Panc1 (cell line): ENCODE measurements at places on chromosomes 3 and 15. TPM values are rescaled to one million over a fixed set of nuclear protein-coding genes. Genes with fewer than 3 reads are reported as not detected.
A peak's percentile ranks its signal among the peaks of the same experiment; 100 is the strongest.

The CHRNB4 gene
- total RNA-seq, result not detected

DNA sequence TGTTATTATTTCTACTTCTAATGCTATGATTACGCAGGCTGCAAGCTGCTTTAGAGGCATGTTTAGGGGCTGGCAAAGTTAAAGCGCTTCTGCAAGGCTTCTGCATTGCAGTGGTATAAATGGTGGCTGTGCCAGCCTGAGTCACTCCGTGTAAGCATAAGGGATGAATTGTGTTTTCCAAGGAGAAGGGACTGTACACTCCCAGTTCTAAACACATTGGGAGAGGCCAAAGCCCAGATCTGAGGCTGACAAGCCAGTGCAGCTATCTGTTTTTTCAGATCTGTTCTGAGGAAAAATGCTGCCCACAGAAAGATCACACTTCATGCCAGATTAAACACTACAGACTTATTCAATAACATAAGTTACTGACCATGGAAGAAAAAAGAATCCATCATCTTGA is 83.8 kb downstream of the PRICKLE2 start:
- DNase-seq, result no peak

DNA sequence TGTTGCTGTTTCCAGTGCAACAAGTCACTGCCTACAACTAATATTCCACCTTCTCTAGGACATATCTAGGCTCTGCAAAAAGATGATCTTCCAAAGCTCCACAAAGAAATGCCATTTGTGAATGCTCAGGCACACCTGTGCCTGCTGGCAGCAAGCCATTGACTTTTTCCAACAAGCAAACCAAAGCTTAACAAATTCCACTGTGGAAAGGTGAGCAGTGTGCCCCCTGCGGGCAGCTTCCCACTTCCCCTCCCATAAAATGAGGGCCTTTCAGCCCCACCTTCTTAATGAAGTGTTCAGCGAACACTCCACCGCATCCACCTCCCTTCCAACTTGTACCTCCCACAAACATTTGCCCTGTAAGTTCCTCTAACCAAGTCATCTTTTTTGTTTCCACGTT is 157.5 kb upstream of the SLC24A5 start:
- no peak for DNase-seq

DNA sequence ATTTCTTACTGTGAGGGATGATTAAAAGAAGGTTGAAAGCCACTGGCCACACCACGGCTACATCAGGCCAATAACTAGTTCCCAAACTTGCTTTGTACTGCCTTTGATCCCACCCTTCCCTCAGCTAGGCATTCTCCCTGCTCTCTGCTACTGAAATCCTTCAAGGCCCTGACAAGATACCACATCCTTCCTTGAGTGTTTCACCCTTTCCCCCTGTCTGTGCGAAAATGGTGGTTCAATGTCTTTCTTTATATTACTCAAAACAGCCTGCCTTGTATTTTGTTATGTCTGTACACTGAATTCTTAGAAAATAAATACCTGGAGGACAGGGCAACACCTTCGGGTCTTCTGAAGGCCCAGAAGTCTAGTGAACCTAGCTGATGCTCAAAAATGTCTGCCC is 932 bp upstream of the VPS8 start:
- no peak for DNase-seq

DNA sequence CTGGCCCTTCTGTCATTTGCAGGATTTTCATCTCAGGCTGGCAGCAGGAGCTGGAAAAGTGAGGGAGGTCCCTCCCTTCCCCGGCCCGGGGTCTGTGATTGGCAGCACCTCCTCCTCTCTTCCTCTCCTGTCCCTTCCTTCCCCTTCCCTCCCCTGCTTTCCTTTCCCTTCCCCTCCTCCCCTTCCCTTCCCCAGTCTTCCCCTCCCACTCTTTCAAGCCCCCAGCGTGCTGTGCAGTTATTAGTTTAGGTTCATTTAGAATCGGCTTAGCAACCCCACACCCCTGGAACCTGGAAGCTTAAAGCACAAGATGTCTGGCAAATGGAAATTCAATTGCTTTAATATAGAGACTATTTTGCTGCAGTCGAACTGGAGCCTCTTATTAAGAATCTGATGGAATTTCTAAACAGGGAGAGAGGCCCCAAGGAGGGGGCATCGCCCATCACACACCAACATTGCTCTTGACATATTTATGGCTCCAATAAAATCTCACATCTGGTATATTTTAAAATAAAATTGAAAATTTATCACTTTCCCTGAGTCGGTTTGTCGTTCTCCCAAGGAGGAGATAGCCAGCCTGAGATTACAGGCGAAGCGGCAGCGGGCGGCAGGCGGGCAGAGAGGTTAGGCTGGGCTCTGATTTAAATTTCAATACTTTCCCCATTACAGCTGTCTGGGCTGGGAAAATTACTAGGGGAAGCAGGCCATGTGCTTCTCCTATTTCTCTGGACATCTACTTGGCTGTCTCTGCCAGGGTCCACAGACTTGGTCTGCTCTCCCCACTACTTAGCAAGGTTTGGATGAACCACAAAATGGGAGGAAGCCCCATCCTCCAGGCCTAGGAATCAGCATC is 98.9 kb downstream of the LINGO1 start:
- DNase-seq, result no peak

The RTP1 gene
- not detected for total RNA-seq

The CYP8B1 gene
- 0.08 TPM for total RNA-seq

- DNase-seq, result no peak
Observed at GRCh38 chr3:38264779-38265178, 833 bp upstream of the SLC22A13 start.

DNA sequence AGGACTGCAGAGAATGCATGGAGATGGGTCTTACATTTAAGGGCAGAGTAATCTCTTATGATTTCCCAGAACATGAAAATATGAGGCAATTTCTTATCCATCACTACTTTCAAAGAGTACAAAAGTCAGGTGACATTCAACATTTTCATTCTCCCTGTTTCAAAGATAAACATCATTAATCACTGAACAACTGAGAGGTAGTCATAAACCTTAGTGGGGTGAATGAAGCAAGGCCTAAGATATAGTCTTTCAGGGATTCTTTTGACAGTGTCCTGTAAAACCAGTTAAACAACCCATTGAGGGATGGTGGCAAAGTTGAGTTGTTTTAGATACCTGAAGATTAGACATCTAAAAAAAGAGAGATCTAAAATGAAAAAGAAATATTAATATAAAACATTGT is 271.6 kb upstream of the CBLB start:
- no peak for DNase-seq

The CSPG5 gene
- total RNA-seq, result 3.2 TPM

DNA sequence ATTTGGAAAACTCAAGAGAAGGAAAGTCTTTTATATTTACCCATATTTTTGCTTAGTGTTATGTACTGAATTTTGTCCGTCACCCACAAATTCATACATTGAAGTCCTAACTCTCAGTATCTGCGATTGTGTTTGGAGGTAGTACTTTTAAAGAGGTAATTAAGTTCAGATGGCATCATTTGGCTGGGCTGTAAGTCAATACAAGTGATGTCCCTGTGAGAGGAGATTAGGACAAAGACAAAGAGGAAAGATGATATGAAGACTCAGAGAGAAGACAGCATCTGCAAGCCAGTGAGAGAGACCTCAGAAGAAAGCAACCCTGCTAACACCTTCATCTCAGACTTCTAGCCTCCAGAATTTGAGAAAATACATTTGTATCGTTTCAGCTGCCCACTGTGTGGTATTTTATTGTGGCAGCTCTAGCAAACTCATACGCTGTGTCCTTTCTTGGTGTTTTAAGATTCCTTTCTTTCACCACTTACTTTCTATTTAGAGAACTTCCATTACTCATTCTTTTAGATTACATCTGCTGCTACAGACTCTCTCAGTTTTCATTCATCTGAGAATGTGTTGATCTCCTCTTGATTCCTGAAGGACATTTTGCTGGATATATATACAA is 17.0 kb downstream of the LRCH3 start:
- DNase-seq, result no peak

GRCh38 chr3:133989936-133990702 is 39.6 kb downstream of the SLCO2A1 start:
- DNase-seq, result no peak

DNA sequence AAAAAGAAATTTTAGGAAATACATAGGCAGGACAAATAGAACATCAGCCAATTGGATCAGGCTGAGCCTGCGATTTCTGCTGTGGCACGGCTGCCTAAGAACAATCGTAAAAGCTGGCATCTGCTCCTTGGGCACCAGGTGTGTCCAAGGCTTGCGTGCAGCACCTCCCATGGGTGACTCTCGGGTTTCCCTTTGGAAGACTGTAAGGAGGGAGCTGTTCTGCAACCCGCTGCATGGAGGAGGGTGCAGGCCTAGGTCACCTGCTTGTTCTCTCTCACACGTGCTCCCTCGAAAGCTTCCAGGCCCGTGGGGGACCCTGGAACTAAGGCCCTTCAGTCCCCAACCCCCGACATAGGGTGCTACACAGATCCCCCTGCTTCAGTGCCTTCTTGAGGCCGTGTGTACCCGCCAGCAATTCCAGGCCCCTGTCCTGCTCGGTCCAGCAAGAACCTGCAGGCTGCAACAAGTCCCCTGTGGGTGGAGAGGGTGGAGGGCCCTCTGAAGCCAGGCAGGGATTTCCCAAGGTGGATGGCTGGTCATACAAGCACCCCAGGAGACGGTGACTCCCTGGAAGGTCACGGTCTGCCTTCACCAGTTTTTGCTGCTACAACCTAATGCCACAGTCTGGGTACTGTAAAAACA is 3.4 kb downstream of the GP9 start:
- DNase-seq, result no peak

The LAMB2 gene
- total RNA-seq, result 189 TPM

GRCh38 chr15:89103481-89104171 is 15.4 kb downstream of the ABHD2 start:
- DNase-seq, result no peak

DNA sequence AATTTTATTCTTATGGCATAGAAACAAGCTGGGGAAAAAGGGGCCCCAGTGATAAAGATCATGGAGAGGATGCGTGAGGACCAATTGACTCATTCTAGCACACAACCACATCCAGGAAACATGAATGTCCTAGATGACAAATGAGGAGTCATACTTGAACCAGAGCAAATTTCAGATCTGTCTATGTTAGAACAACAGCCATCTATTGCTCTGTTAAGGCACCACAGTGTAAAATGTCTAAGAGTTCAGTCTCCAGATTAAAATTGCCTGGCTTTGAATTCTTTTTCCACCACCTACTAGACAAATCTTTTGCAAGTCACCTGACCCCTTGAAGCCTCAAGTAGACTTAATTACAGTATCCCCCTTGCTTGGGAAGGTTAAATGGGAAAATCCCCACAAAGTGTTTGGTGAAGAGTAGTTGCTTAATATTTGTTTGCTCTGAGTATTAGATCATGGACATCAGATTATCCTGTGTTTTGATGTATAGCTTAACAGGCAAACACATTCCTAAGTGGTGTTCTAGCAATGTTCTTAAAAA is 258.7 kb upstream of the TGFBR2 start:
- DNase-seq, result peak; percentile 61

- DNase-seq, result no peak
Observed at GRCh38 chr3:121111914-121112612, 204.1 kb downstream of the STXBP5L start.

The SCN11A gene
- total RNA-seq, result not detected

DNA sequence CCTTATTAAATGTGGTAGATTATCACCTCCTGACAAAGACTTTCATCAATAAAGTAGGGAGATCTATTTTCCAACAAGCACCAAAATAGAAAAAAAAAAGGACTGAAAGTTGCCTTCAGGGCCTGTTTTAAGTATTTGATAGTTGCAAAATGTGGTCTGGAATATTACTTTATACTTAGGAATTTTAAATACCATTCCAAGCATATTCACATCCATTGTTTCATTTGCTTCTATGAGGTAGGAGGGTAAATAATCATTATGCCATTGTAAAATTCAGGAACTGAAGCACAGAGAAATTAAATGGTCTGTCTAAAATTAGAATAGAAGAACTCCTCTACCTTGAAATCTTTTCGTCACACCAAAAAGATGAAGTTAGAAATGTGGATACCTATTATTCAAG is 110.0 kb downstream of the TMCC1 start:
- no peak for DNase-seq

DNA sequence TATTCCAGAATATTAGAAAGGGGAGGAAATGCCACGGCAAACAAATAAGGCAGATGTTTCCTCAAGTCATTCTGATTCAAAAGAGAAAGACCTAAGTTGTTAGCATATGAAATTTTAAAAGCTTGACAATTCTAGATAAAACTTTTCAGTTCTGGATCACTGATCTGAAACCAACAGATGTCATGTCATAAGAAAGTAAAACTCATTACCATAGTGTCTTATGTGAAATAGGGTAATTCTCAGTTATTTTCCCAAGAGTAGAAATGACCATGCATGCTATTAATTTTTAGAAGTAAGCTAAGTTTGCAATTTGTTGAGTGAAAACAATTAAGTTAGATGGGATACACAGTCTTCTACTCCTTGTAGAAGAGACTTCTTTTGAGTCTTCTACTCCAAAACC is 630.3 kb downstream of the NAALADL2 start:
- DNase-seq, result no peak

GRCh38 chr3:37625690-37626360 is 235.9 kb upstream of the CTDSPL start:
- DNase-seq, result no peak

- peak; percentile 4 for DNase-seq
Observed at GRCh38 chr3:85726241-85726640, 767.5 kb downstream of the CADM2 start.

The GABRA5 gene
- total RNA-seq, result not detected

- DNase-seq, result peak; percentile 33
Observed at GRCh38 chr3:66253790-66254620, 33.2 kb downstream of the SLC25A26 start.

DNA sequence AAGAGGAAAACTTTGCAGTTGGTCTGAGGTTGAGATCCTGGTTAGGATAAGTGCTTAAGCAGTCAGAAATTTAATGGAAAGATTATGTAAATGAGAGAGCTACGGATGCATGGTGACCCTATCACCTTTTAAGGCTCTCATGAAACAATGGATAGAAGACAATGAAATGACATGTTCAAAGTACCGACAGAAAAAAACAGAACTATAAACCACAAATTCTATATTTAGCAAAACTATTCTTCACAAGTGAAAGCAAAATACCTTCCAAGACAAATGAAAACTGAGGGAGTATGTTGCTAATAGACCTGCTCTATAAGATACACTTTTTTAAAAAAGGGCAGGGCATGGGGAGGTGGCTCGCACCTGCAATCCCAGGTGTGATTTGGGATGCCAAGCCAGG is 32.2 kb downstream of the DNAAF4 start:
- no peak for DNase-seq

DNA sequence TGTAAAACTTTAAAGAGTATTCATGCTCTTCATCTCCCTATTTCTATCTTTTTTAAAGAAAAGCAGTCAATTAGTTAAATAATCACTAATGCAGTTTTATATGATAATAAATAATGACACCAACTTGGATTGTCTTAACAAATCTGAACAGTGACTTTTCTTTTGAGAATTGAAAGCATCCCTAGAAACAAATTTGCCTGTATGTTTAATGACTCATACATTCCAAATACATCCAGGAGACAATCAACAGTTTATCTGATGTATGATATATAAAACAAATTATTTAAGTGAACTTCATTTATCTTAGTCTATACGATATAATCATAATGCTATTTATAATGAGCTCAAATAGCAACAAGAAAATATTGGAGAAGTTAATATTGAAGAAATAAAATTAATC is 78.0 kb downstream of the ALCAM start:
- DNase-seq, result no peak

- DNase-seq, result no peak
Observed at GRCh38 chr3:150341891-150342290, 66.2 kb upstream of the TSC22D2 start.
